ENCODE measurements at places on chromosomes 7 and 10.

- no peak for DNase-seq
Observed at GRCh38 chr7:36204929-36205635, 52.0 kb downstream of the EEPD1 start.

- DNase-seq, result no peak
Observed at GRCh38 chr7:26510231-26510957, 218.7 kb downstream of the SNX10 start.

- DNase-seq, result no peak
Observed at GRCh38 chr10:124231168-124232155, 138.1 kb upstream of the CHST15 start.

DNA sequence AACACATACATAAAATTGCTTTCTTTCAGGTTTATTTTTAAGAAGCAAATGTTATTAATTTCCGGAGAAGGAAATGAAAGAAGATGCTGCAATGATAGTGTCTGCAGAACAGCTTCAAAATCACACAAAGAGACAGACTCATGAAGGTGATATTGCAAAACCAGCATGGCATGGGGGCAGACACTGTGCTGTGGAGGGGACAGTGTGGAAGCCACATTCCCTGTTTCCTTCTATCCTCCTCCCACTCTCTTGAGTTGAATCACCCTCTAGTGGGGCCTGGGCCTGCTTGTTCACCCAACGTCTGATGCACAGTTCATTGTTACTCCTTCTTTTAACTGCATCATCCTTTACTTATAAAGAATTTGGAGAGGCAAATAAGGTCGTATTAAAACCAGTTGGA, 104.0 kb upstream of the INSIG1 start:
- DNase-seq, result no peak

- DNase-seq, result no peak
Observed at GRCh38 chr10:1049425-1049958, 573 bp upstream of the IDI1 start.

DNA sequence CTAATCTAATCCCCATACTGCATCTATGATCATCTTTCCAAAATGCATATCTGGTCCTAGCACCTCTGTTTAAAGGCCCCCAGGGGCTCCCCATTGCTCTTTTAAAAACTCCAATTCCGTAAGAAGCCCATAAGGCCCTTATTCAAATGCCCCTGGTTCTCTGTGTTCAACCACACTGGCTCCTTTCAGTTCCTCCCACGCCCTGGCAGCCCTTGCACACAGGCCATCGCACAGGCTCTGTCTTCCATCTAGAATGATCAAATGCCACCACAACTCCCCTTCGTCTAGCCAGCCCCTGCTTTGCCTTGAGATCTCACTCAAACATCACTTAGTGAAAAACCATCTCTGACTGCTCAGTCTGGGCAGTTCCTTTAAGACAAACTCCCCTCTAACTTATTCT, 112.9 kb upstream of the LYZL2 start:
- no peak for DNase-seq

DNA sequence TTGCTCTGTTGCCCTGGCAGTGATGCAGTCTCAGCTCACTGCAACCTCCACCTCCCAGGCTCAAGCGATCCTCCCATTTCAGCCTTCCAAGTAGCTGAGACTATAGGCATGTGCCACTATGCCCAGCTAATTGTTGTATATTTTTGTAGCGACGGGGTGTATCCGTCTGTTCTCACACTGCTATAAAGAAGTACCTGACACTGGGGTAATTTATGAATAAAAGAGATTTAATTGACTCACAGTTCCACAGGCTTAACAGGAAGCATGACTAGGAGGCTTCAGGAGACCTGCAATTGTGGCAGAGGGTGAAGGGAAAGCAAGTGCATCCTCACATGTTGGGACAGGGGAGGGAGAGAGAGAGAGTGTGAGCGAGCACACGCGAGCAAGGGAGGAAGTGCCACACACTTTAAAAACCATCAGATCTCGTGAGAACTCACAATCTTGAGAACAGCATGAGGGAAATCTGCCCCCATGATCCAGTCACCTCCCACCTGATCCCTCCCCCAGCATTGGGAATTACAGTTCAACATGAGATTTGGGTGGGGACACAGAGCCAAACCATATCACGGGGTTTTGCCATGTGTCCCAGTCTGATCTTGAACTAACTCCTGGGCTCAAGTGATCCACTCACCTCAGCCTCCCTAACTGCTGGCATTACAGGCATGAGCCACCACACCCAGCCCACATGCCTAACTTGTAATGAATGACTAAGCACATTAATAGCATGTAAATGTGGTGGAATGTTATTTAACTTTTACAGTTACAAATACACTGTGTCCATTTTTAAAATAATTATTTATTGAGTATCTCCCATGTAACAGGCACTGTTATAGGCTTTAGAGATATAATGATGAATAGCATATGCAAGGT, 65.5 kb downstream of the RALA start:
- DNase-seq, result no peak

DNA sequence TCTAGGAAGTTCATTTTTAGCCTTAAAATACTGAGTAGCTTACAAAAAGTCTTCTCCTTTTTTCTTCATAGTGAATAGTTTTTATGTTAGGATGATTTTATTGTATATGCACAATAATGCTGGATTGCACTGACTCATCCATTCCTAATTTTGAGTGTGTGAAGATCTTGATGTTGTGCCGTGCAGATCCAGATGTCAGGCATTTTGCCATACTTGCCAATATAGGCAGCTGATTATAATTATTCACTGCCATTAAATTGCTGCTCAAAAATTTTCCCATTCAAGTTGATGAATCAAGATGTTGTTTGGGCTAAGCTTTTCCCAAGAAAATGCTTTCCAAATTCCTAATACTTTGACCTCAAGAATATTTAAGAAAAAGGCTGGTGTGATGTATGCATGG, 218.3 kb downstream of the AHR start:
- DNase-seq, result no peak

DNA sequence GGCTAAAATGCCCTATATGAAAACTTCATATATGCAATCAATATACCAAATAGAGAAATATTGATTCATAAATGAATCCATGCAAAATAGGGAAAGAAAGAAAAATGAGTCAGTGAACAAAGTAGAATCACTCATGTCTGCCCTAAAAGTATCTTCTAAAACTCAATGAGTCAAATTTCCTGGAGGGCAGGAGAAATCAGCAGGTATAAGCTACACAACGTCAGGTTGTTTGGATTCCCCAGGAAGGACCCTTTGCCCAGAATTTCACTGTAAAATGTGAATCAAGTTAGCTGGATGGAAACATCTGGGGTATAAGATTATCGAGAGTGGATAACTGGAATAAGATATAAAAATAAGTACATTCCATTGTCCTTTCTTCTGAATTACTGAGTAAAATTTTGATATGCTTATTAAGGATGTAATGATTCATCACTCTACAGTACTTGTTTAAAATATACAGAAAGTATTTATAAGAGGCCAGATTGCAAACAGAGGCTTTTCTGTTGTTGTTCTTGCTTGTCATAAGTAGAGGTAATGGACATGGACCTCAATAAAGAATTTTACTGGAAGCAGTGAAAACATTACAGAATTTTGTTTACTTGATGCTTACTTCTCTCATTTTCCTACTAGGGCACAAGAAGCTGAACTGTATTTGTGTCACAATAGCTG, 99.0 kb downstream of the AGMO start:
- DNase-seq, result no peak

DNA sequence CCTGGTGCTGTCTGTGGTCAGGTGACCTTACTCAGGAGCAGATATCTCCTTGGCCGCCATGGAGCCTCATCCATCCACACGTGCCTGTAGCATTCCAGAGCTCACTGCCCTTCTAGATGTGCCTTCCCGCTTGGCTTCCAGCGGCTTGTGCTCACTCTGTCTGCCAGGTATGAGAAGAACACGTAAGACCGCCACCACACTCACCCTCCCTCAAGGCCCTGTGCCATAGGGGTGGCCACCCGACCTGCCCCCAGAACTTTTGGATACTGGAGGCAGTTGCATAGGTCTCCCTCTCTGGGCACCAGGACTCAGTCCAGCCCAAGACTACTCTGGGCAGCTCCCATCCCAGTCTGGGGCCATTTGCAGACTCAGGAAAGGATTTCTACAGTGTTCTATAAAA, 4.1 kb downstream of the MARVELD1 start:
- no peak for DNase-seq

DNA sequence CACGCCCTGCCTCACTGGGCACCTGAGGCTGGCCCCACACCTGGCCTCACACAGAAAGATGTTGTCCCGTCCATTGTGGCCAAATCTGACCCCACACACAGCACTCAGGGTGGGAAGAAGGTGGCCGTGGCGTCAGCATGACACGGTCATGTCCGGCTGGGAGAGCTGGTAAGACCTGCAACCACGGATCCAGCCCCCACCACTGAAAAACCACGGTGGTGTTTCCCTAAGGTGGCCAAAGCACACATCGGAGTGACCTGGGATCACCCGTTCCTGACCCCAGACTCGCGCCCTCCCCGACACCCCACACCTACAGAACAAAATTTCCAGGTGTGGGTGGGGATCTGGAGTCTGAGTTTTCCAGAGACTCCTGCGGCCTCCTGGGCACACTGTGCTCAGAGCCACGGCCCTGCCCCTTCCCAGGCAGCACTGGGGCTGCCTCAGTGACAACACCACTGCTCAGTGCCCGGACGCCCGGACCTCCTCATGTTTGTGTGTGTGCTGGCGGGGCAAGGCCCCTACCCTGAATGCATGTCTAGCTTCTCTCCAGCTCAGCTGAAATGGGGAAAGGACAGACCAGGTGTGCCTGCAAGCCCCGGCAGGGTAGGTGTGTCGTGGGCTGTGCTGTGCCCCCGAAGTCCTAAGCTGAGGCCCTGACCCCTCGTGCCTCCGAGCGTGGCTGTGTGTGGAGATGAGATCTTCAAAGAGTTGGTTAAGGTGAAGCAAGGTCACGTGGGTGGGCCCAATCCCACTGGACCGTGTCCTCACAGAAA, 36.1 kb downstream of the STK32C start:
- DNase-seq, result no peak

DNA sequence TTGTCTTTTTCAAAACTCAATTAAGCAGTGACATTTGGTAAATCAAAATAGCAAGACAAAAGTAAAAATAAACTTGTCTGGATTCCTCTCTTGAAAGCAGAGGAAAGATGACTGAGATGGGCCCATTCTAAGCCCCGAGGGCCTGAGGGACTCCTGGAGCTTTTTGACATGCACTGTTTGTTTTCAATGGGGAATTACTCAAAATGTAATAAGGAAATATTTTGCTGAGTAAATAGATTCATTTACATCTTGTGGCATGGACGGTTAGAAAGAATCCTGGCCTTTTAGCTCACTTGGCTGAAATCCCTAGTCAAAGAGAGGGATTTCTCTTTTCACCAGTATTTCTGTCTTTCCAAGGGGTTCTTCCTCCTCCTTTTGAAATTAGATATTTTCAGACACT, 108.0 kb downstream of the MKX start:
- no peak for DNase-seq

GRCh38 chr7:128876978-128877755, 14.5 kb downstream of the ATP6V1F start:
- DNase-seq, result no peak

DNA sequence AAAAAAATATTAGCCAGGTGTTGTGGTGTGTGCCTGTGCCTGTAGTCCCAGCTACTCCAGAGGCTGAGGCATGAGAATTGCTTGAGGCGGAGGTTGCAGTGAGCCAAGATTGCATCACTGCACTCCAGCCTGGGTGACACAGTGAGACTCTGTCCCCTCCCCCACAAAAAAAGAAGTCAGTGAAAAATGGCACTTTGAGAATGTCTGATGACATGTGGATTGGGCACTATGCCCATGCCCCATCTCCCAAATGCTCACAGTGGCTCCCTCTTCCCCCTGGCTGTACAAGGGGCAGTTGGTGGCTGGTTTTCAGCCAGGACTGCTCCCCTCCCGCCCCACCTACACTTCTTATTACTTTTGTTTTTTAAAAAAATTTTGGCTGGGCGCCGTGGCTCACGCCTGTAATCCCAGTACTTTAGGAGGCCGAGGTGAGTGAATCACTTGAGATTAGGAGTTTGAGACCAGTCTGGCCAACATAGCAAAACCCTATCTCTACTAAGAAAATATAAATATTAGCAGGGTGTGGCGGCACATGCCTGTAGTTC, 26.1 kb downstream of the IL15RA start:
- no peak for DNase-seq

- no peak for DNase-seq
Observed at GRCh38 chr7:85673876-85674275, 487.0 kb upstream of the SEMA3D start.

- DNase-seq, result no peak
Observed at GRCh38 chr10:74587109-74587854, 239.1 kb upstream of the KAT6B start.

DNA sequence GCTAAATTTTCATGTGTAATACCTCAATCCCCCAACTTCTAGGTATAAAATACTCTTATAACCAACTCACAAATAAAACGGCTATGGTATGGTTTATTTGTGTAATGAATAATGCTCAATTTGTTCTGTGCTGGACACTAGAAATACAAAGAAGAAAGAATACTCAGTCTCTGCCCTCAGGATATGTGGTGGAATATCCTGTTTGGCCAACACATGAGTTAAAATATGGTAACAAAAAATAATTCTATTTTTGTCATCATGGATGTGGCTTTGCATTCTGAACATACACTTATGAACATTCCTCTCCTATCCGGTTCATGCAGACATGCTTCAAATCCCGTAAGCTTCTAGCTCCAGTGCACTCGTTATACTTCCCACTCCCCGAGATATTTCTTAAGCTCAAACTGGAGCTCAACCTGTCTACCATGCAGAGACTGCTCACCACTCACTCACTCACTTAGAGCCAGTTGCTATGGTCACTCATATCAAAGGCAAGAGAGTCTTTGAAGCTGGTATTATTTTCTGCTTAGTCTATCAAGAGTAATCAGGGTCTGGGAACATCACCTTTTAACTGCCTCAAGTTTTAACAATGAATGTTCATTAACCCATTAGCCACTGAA, 53.8 kb upstream of the SLC16A12 start:
- no peak for DNase-seq

DNA sequence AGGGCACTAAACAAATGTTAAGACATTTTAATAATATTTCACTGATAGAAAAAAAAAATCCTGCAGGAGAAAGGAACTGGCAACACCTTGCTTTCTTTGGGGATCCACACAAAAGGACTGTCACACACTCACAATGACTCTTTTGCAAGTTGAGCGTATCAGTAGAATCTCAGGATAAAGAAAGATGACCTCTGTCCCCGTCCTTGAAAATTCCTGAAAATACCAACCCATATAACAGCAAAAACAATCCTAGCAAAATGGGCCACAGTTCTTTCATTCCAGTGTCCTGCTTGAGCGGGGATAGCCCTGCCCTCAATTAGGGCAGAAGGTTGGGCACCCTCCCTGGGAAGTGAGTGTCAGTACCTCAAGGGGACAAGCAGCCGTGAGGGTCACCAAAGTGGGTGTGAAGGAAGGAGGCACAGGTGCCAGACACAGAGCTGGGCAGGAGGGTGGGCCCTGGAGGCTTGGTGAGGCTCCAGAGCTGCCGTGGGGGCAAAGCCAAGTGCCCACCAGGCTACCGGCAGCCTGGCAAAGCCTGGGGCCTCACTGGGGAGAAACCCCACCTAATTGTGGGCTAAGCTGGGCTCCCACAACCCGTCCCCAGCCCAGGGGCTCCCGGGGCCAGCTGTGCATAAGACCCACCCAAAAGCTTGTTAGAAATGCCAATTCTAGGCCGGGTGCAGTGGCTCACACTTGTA, 2.8 kb downstream of the WDR86 start:
- no peak for DNase-seq
